ENCODE measurements at places on chromosomes 6 and 20.

DNA sequence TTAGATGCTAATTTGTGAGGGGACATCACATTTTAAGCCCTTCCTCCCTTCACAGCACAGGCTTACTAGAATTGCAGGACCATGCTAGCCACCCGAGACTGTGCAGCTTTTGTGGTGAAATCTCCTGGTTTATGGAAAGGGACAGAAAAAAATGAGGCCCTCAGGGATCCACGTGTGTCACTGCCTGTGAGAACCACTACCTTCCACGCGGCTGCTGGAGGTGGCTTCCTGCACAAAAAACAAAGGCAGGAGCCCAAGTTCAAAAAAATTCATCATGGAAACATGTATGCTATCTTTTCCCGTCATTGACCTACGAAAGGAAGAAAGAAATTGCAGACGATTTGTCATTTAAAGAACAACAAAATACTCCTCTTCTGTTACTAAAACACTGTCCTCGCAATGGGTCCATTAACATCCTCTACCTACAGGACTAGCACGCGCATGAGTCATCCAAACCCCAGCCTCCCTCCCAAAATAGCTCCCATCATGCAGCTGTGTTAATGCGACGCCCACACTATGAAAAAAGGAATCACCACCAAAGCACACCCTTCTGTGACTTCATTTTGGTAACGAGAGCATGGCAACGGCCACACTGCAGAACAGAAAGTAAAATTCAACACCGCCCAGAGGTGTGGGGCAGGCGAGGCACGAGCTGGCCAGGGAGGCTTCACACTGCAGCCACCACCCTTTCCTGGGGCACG lies 45.7 kb downstream of the RAMACL start:
- no peak for DNase-seq

- no peak for DNase-seq
Measured at GRCh38 chr6:125230674-125231073, 71.1 kb downstream of the HDDC2 start.

DNA sequence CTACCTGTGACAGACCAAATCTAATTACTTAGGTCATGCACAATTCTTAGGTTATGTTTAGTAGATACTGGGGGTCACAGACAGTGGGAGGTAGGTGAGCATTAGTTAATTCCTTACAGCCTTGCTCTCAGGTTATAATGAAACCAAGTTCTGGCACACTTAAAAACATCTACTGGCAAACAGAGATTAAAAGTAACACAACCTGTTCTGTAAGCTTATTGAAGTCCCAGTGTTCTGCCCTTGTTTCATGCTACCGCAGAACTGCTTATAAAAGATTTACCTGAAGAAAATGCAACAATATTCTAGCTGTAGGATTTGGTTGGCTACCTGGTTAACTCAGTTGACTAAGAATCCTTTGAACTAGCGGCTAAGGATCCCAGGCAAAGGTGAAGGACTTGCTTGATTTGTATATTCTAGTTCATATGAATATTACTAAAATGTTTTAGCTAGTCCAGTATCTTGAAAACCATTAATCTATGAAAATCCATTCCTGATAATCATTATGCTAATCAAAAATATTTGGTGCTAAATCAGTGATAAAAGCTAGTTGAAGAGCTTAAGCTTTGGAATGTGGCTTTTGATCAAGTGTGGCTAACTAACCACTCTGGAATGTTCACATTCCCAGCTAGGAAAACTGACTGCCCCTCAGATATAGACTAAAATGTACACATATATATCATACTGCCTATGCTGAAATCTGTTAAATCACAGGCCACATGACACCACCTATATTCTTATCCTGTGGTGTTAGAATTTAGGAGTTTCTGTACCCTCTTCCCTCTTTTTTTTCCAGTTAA lies 7.2 kb downstream of the PEX3 start:
- DNase-seq = no peak

GRCh38 chr6:85580878-85581267 lies 12.8 kb downstream of the SNX14 start:
- DNase-seq = no peak

DNA sequence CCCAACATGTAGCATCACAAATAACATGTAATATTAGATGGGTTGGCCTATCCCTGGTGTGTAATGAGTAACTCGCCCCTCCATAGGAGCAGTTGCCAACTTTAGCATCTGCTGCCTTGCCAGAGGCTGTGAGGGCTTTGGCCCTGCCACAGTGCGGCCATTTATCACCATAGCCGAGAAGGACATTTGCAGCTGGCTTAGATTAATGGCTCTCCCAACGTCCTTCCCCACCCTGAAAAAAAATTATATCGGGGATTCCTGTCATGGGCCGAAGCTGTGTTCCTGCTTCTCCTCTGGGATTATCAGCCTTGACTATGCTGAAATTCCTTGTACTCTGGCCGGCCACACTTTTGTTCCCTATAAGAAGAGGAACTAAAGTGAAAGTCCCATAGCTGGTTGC lies 7.6 kb upstream of the ADIG start:
- no peak for DNase-seq

- DNase-seq = no peak
Measured at GRCh38 chr6:158143700-158144099, 24.4 kb downstream of the SERAC1 start.

DNA sequence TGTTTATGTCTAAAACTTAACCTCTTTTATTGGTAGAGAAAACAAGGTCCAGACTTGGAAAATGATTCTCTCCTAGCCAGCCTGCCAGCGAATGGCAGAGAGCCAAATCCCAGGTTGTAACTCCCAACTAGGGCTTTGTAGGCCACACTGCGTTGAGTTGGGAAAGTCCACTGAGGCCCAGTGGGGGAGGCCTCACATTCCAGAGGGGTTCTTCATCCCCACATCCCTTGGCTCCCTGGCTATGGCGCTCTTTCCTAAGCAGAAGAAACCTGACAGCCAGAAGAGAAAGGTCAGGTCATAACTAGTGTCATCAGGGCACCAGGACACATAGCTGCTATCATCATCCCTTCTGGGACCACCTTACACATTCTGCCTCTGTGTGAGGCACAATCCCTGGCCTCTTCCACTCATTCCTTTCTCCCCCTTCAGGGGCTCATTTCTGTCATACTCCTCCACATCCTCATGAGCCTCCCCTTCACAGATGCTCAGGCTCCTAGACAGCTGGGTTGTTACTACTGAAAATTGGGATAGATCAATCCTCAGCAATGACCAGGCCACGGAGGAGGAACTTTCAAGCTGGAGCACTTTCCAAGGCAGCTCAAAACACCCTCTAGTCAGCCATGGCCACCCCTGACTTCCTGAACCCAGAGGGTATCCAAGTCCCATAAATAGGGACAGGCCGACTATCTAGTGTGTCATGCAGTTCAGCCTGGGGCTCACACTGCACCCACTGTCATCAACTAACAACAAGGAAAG lies 48.6 kb downstream of the TCP11 start:
- no peak for DNase-seq

DNA sequence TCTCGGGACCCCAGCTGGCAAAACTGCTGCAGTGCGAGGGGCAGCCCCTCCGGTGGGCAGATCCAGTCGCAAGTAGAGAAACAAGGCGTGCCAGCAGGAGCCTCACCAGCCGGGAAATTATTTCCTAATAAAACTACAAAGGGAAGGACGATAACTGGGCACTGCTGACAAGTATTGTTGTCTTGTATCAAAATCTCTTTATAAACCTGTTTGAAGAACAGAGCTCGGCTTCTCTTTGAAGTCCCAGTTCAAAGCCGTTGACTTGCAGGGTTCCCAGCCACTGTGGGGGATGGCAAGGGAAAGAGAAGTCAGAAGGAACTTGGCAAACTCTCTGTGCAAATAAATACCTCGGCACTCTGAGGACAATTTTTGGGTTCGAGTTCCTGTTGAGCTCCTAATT lies 504.5 kb downstream of the CD83 start:
- DNase-seq = no peak
